ENCODE measurements at places on chromosomes 5 and 9.

DNA sequence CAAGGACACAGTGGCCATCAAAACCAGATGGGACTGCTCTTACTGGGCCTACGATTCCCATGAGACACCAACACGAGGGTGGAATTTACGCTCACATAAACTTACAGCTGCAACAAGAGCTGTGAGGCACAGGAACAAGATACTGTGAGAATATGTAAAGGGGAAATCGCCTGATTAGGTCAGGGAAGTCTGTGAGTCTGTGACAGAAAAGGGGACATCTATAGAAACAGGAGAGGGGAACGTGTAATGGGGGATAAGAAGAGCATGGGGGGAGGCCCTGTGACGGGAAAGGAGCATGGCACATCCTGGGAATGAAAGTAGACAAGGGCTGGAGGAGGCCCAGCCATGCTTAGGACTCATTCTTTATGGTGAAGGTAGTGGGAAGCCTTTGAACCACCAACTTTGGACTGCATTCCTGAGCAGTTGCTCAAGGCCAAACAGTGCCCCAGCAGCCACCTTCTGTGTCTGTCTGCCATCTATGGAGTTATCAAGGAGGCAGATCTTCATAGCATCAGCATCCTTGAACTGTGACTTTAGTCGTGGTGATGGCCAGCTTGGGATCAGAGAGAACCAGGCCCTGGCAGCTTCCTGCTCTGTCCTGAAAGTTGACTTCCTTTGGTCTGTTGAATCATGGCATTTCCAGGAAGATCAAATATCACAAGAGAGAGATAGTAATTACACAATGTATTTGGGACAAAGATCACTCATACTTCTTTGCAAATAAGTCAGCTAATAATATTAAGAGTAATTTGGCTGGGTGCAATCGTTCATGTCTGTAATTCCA is 87.9 kb upstream of the FAM169A start:
- no peak for DNase-seq

DNA sequence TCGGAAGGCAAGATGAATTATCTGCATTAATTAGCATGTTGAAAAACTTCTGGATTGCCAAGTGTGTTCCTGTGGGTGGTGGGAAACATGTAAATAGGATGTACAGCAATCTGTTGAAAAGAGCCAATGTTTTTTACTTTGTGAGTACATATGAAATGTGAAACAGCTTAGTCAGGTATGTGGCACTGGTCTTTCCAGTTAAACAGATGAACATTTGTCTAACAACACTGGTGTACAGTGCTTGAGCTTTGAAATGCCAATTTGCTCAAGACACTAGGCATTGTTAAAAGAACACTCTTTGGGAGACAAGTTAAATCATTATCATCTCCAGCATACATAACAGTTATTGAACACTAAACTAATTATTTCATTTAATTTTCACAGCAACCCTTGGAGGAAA is 107.3 kb upstream of the SLC24A2 start:
- DNase-seq: no peak

DNA sequence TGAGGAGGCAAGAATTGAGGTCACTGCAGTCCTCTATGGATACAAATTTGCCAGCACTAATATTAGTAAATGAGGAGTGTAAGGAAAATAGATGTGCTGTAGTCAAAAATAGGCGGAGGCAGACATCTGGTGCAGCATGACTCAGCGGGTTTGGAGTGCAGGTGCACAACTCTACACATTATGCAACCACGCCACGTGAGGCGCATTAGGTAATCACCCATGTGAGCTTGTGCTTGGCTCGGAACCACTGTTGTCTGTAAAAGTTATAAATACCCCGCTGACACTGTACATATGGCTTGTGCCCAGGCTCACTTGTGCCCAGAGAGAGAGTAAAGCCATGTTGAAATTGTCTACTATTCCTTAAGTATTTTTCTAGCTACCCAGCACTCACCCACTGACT is 623.5 kb upstream of the NUDT12 start:
- DNase-seq: no peak

DNA sequence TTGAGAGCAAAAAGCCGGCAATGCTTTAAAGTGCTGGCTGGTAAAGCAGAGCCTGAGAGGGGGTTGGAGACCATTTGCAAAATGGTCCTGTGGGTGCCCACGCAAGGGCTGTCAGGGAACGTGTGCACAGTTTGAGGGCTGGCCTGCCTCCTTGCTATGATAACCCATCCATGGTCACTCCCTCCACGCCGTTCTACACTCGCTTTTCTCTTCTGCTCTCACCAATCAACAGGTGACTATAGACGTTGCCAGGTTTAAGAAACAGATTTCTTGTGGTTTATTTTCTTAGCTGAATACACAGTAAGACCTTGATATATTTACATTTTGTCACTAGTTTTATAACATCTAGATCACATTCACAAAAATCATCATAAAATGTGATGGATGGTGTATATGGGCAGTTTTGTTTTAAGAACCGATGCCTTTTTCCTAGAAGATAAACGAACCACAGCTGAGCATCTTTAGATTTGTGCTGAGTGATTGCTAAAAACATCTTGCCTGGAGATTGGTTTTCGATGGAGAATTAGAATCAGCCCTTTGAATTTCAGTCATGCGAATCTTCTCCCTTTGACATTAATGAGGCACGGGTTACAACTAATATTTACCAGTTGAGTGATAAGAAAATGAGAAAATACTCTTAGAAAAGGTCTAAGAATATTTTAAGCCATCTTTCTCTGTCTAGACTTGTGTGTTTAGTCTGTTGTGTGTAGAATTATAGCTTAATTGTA is 13.9 kb downstream of the MAP1B start:
- no peak for DNase-seq

DNA sequence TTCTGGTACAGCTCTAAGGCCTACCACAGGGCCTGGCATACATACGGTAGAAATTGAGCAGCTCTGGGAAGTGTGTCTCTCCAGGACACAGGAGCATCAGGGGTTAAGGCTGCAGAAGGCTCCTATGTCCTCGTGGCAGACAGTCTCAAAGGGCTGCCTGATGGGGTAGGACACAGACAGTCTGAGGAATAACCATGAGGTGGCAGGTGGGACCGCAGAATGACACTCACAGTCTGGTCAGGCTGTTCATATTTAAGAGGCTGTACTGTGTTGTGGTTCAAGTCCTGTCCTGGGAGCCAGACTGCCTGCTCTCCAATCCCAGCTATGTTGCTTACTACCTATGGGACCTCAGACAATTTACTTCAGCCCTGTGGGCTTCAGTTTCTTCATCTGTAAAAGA is 217.1 kb downstream of the TRIM32 start:
- no peak for DNase-seq

GRCh38 chr5:80711938-80712337 is 57.2 kb upstream of the DHFR start:
- DNase-seq: peak; percentile 53

GRCh38 chr5:107610798-107611197 is 59.9 kb downstream of the EFNA5 start:
- no peak for DNase-seq

DNA sequence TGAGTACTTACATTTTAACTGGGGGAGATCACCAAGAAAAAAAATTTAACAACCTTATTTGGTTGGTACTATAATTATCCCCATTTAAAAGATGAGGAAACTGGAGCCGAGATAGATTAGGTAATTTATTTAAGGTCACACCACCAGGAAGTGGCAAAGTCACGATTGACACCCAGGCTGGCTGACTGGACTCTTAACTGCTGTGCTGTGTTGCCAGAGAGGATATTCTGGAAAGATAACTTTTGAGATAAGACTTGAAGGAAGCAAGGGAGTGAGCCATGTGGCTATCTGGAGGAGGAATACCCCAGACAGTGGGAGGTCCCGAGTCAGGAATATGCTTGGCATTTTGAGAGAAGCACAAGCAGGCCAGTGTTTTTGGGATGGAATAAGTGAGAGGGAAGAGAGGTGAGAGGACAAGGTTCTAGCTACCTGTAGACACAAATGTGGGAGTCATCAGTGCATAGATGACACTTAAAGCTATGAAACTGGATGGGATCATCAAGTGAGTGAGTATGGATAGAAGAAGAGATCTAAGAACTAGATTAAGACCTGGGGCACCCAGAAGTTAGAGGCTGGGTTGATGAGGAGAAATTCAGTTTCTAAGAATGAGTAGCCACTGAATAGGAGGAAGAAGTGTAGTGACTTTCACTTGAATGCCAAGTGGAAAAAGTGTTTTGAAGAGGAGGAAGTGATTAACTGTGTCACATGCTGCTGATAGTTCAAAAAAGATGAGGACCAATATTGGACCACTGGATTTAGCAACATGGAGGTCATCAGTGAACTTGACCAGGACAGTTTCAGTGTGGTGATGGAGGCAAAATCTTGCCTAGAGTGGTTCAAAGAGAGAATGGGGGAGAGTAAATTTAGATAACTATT is 25.6 kb downstream of the PDE8B start:
- DNase-seq: no peak

- no peak for DNase-seq
Observed at GRCh38 chr9:512555-513272, 298.0 kb downstream of the DOCK8 start.

DNA sequence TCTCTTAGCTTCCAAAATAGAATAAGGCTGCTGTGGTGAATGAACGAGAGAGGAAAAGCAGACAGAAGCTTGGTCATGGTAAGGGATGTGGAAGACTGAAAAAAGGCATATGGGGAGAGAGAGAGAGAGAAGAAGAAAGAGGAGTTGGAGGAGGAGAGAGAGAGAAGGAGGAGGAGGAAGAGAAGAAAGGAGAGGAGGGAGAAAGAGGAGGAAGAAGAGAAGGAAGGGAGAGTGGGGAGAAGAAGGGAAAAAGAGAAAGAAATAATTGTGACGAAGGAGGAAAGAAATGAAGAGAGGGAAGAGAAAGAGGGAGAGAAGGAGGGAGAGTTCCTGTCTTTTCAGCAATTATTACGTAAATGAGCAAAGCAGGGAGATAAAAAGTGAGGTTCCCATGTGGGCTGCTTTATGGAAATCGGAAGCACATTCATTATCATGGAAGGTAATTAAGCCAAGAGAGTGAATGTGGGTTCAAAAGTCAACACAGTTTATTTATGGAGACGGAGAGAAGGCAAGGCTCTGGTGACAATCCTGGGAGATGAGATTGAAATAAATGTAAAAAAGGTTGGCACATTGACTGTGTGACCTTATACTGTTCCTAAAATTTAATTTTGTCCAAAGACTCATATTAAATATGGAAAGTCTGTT is 611.2 kb downstream of the KIF4B start:
- no peak for DNase-seq

- no peak for DNase-seq
Observed at GRCh38 chr5:1709171-1709803, 90.3 kb downstream of the MRPL36 start.

- DNase-seq: no peak
Observed at GRCh38 chr5:16577677-16578076, 39.1 kb downstream of the RETREG1 start.

- no peak for DNase-seq
Observed at GRCh38 chr9:124869466-124869985, 7.6 kb downstream of the ARPC5L start.

GRCh38 chr5:40555886-40556285 is 123.8 kb upstream of the PTGER4 start:
- DNase-seq: no peak

DNA sequence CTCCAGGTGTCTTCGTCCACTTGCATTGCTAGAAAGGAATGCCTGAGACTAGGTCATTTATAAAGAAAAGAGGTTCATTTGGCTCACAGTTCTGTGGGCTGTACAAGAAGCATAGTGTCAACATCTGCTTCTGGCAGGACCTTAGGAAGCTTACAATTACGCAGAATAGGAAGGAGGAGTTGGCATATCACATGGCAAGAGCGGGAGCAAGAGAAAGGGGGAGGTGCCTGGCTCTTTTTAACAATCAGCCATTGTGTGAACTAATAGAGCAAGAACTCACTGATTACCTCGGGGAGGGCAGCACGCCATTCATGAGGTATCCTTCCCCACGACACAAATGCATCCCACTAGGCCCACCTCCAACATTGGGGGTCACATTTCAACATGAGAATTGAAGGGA is 134.4 kb upstream of the EFNA5 start:
- no peak for DNase-seq

- DNase-seq: no peak
Observed at GRCh38 chr5:96262105-96262504, 170.9 kb downstream of the PCSK1 start.

- DNase-seq: no peak
Observed at GRCh38 chr9:42396318-42396717, 212.9 kb downstream of the SPATA31A6 start.

DNA sequence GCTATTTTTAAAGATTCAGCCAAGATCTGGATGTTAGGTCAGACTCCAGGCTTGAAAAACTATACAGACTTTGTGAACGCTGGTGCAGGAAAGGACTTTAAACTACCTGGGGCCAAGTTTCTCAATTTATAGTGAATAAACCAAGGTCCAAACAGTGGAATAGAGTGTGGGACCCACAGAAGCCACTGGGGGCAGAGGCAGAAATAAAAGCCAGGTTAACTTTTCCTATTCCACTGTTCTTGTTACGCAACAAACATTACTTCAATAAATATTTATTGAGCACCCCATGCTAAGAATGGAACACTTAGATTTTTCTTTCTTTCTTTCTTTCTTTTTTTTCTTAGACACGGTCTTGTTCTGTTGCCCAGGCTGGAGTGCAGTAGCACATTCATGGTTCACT is 11.0 kb upstream of the HAVCR1 start:
- DNase-seq: no peak

- DNase-seq: no peak
Observed at GRCh38 chr5:90777959-90778358, 219.4 kb downstream of the ADGRV1 start.

- no peak for DNase-seq
Observed at GRCh38 chr5:149855366-149855765, 89.2 kb downstream of the PDE6A start.

DNA sequence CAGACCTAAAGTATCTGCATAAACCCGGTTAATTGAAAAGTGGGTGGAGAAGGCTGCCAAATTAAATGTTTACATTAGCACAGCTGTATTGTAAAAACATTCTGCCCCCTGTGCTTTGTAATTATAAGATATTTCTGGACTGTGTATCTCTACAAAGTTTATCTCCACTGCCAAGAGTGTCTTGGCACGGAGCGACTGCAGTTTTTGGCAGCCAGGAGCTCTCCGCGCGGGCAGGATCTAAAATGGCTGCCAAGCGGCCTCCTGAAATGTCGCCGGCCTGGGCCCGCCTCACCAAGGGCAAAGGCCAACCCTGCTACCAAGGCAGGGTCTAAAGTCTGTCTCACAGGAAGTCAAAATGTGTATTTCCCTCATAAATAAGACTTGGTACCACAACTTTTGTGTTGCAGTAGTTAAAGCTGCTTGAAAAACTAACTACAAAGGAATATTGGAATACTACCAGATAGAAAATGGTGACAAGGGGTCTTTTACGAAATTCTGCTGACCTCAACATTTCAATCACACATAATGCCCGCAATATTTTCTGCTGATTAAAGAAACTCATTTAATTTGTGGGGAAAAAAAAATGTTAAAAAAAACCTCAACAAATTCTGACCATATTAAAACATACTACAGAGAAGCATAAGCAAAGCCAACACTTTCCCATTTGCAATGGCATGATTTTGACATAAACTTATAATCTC is 110.4 kb downstream of the NFIB start:
- DNase-seq: no peak

DNA sequence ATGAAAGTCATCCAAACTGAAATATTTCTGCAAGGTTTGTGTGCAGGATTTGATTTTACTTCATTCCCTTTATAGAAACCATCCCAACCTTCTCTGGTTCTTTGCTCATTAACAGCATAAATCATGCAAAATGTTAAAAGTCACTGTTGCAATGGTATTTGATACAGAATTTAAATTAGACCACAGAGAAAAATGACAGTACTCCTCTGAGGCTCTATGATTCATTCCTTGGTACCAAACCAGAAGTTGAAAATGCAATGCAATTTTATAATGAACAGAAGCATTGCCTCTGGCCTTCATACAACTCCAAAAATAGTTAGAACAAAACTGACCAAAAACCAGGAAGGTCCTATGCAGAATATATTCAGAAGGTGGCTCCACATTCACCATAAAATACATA is 607.1 kb downstream of the TLE1 start:
- no peak for DNase-seq
